GM12891 (cell line): ENCODE measurements at places on chromosomes 1 and 21.

GRCh38 chr1:6544831-6545230 is 9.5 kb downstream of the NOL9 start:
- no peak for DNase-seq

DNA sequence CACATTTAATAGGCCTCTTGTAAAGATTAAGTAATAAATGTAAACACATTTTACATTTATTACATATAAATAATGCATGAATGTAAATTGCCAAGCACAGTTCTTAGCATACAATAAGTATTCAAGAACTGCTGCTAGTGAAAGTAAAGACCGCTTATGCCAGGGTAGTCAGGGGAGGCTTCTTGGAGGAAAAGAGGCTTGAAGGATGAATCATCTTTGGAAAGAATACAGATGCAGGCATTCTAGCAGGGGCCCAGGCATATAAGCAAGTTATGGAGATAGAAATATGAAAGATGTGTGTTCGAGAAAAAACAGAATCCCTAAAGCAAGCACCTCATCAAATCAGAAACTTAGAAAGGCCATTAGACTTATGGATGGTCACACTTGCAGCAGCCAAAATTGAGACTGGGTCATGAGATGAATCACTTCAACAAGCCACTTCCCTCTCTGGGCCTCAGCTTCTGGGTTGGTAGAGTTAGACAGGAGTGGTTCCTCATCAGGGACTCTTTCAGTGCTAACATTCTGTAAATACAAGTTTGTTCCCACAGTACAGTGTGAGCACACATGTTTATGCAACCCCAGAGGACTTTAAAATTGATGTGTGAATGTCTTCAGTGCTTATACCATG is 79.8 kb upstream of the ROR1 start:
- peak; percentile 14 for DNase-seq

GRCh38 chr1:56819387-56819899 is at the start of gene FYB2:
Gene FYB2 (minus strand): TSS chr1:56819404. CDS start chr1:56819290, 114 bp downstream.
- DNase-seq, result no peak

DNA sequence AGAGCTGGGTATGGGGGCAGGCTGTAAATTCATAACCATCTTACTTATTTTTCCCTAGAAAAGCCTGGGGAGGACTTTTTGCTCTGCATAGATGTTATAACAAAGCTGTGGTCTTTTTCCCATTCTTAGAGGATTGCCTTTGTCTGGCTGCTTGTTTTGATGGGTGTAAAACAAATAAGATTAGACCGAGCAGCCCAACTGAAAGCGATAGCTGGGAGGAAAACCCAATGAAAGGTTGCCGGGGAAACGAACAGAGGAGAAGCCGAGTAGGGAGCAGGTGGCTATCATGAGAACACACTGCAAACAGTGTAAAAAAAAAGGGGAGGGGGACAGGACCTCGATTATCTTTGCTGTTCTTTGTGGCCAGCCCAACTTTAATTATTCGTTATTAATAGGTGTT is 1.9 kb downstream of the ELAVL4 start:
- DNase-seq, result no peak

GRCh38 chr21:35868005-35868868 is 192.1 kb downstream of the SETD4 start:
- DNase-seq, result no peak

DNA sequence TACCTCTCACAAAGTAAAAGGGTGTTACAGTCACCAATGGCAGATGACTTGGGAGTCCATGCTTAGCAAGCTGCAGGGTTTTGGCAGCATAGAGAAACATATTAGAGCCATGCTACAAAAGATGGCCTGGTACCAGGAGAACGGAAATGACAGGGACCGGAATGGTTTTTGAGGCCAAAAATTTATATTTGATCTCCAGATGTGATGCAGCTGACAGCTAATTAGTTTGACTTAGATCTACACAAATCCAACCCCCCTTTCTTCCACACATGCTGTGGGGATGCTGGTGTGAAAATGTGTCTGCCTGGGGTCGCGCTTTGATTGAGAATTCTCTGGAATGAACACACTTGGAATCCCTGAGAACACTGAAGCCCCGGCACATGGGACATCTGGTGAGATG is 26.5 kb downstream of the SYF2 start:
- DNase-seq, result no peak

DNA sequence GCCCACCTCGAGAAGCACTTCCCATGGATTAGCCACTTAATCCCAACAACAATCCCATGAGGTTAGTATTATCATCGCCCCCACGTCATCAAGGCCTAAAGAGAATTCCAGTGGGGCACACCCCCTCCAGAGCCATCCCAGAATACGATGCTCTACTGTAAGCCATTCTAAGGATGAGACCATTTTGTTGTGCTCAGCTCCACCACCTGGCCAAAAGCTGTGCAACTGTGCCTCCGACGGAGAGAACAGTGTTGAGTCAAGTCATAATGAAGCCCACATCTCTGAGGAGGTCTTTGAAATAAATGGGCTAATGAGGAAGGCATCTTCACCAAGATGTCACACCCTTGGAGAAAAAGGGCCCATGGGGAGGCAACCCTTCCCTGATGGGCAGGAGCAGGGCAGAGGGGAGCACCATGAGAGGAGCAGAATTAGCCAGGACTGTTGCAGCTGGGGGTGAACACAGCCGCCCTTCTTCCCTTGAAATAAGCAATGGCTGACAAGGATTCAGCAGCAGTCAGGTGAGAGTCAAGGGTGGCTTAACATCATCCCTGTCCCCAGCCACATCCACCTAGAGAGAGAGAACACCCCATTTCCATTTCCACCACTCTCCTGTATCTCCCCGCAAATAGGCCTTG is 14.6 kb downstream of the SYF2 start:
- DNase-seq, result no peak

GRCh38 chr1:45640293-45640692 is 16.4 kb upstream of the CCDC17 start:
- DNase-seq, result no peak

DNA sequence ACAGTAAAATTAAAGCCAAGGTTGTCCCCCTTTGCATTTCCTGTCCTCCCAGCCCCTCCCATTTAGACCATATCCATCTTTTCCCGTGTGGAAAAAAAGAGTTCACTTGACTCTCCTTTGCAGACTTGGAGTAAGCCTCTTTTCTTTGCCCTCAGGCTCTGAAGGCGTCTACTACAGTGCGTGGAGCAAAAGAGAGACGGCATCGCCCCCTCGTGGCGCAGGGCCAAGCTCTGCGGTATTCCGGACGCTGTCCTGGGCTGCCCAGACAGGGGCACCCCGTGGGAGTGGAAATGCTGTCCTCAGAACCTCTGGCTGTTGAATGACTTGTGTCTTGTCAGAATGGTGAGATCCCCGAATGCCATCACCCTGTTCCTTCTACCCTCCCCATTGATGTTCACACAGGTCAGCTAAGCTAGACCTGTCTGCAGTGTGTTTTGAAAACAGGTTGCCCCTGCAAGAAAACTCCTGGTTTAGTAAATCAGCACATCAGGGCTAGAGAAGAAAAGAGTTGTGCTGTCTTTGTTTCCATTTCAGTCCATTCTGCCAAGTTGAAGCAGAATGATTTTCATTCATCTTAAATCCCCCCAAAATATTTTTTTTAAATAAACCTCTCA is 12.3 kb upstream of the GJA8 start:
- DNase-seq, result no peak

GRCh38 chr1:170044187-170044586 is 30.3 kb downstream of the KIFAP3 start:
- DNase-seq, result no peak

DNA sequence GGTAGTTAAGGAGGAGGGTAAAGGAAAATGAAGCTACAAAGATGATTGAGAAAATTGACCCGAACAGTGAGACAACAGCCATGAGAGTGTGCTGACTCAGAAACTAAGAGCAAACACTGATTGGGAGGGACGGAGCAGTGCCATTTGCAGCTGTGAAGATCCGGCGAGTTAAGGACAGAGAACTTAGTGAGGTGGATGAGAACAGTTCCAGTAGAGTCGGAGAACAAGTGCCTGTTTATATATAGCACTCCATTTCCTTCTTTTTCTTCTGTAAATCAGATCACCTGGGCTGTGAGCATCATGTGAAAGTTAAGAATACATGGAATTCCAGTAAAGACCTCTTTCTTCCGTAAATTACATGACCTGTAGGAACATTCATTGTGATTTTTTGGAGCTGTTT is 145.7 kb downstream of the KCNK2 start:
- DNase-seq, result no peak

DNA sequence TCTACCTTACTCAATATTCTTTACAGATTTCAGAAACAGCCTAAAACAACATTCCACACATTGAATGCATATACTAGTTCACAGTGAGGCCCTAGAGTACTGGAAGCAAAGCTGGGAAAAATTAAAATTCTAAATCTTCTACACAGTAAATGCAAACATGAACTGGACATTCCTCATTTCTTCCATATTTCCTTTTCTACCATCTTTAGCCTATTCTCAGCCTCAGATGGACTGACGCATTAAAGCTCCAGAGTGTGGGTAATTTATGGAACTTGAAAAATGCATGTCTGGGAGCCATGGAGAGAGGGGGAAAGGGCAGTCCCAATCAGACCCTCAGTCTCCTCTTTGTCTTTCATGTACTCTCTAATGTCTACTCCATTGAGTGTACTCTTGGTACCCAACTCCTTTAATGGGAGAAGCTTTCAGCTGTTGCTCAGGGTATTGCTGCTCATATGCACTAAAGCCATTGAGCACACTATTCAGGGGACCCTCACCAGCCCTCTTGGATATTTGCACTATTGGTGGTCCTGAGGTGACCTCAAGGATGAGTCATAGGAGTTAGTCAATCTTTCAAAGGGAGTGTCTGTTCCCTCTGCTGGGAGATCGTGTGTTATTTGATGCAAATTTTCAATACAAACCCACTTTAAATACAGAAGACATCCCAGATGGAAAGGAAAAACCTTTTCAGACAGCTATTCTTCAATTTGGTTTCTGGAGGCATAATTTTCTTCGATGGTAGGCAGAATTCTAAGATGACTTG is 83.3 kb upstream of the KCNJ15 start:
- DNase-seq, result no peak

DNA sequence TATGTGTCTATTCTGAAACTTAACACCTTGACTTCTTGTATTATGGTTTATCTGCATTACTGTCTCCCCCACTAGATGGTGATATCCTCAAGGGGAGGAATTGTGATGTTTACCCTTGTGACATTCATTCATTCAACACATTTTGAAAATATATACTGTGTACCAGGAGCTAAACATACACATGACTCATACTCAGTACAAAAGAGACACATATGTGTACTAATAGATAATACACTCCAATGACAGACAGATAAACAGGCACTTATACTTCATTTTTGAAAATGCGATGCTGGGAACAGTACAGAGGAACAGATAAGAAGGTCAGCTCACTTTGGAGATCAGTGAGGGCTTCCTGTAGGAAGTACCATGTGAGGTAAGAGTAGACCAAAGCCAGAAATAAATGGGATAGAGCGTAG is 8.9 kb upstream of the RAB3GAP2 start:
- no peak for DNase-seq

GRCh38 chr1:22689505-22689904 is 21.1 kb upstream of the EPHB2 start:
- DNase-seq, result no peak

DNA sequence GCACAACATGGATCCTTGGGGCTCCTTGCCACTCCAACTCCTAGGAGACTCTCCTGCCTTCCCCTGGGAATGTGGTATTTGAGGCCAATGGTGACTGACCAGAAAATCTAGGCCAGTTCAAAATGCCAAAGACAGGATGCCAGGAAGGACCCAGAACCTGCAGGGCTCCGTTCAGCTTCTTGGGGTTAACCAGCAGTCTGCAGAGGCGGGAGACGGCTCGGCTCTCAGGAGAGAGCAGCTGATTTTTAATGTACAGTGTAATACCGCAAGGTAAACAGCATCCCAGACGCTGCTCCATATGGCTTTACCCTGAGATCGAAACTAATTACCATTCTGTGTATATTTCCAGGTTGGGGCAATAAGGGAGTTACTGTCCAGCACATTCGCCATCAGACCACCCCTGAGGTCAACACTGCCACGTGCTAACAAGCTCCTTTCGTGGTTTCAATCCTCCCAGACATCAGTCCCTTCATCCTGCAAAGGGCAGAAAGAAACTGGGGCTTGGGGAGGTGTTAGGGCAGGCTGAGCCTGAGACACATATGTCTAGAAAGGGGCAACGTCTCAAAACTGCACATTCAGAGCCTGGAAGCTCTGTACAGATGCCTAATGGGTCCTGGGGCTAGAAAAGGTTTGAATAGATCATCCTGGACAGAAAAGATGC is 16.7 kb downstream of the ITPKB start:
- no peak for DNase-seq

GRCh38 chr1:71695084-71695483 is 587.3 kb downstream of the NEGR1 start:
- DNase-seq, result no peak

- no peak for DNase-seq
Measured at GRCh38 chr21:27154451-27155129, 187.7 kb upstream of the ADAMTS5 start.

- no peak for DNase-seq
Measured at GRCh38 chr1:56415720-56416119, 163.6 kb downstream of the PLPP3 start.

GRCh38 chr1:8476006-8476405 is 158.1 kb downstream of the SLC45A1 start:
- no peak for DNase-seq

GRCh38 chr1:73824065-73824464 is 373.9 kb downstream of the LRRIQ3 start:
- DNase-seq, result no peak

- DNase-seq, result no peak
Measured at GRCh38 chr21:38734646-38735365, 70.9 kb upstream of the ETS2 start.

- no peak for DNase-seq
Measured at GRCh38 chr21:42160111-42160721, 58.7 kb upstream of the ABCG1 start.

GRCh38 chr1:184392067-184392466 is 5.2 kb downstream of the C1orf21 start:
- DNase-seq, result no peak

- no peak for DNase-seq
Measured at GRCh38 chr21:45768740-45769048, 125.2 kb downstream of the PCBP3 start.

DNA sequence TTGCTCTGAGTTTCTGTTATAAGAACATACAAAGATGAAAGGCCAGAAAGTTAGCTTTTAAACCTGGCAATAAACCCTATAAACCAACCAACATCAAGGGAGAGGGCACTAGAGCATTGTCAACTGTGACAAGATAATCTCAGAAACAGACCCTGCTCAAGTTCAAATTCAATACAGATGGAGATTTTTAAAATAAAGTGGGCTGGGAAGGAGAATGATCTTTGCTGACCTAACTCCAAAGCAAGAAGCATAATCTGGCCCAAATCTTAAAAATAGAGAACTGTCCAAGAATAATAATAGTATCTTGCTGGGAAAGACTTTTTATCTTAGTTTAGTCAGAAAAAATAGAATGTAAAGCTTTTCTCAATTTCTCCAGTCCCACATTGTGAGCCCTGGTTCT is 485.5 kb downstream of the DISC1 start:
- DNase-seq, result no peak

- DNase-seq, result no peak
Measured at GRCh38 chr1:212301580-212301979, 16.4 kb downstream of the PPP2R5A start.

DNA sequence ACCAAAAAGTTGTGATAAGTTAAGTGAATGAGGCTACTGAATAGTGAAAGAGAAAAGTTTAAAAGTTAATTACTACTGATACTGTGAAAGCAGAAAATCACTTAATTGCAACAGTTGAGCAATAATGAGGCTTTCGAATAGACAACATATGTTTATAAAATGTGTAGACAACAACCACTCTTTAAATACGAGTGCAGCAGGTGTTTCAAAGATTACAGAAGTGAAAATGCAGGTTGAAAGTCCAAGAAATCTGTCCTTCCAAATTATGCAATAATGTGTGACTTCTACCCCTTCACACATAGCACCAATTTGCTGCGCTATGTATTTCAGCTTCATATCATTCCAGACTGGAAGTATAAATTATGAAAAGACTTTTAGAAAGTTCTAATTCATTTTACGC is 213.0 kb downstream of the COL24A1 start:
- no peak for DNase-seq
